ENCODE measurements at places on chromosomes 12 and 14. TPM values are rescaled to one million over a fixed set of nuclear protein-coding genes. Genes with fewer than 3 reads are reported as not detected.
A peak's percentile ranks its signal among the peaks of the same experiment; 100 is the strongest.

Gene CISTR
- total RNA-seq, result not detected

Gene SCNN1A
- total RNA-seq, result 43.1 TPM

Gene KCNK10
- total RNA-seq, result 1.6 TPM

GRCh38 chr14:89417091-89417464 is at the start of gene FOXN3:
Gene FOXN3, minus strand, starts transcription at chr14:89417233. Its CDS starts 4,757 bp downstream, at chr14:89412476.
- DNase-seq, result peak; percentile 92

DNA sequence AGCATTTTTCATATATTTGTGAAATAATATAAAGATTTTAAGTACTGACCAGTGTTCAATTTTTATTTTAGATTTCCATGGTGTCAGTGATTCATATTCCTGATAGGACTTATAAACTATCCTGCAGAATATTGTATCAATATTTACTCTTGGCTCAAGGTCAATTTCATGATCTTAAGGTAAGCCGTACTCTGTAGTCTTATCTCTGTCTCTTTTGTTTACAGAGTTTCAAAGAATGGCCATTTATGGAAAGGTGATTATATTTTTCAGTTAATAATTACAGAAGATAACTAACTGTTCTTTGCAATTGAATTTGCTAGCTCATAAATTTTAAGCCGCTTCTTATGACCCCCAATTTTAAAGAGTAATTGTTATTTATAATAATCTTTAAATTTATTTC is 27.9 kb downstream of the CGRRF1 start:
- DNase-seq, result no peak

GRCh38 chr14:72518809-72519377 is 375.0 kb downstream of the DPF3 start:
- no peak for DNase-seq

- no peak for DNase-seq
Observed at GRCh38 chr12:69833696-69834095, 8.7 kb downstream of the MYRFL start.
